ENCODE measurements at places on chromosomes 1 and 21. TPM values are rescaled to one million over a fixed set of nuclear protein-coding genes. Genes with fewer than 3 reads are reported as not detected.

DNA sequence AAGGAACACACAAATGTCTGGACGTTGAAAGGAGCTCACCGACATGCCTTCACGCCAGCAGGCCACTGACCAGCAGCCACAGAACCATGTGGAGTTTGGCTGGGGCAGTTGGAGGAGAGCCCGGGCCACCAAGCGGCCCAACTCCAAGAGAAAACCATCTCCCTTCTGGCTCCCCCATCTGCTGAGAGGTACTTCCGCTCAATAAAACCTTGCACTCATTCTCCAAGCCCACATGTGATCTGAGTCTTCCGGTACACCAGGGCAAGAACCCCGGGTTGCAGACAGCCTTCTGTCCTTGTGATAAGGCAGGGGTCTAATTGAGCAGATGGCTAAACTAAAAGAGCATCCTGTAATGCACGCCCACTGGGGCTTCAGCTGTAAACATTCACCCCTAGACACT, 24.4 kb downstream of the RGS4 start:
- no peak for DNase-seq

GRCh38 chr1:183987593-183988318, 49.8 kb downstream of the COLGALT2 start:
- no peak for DNase-seq

DNA sequence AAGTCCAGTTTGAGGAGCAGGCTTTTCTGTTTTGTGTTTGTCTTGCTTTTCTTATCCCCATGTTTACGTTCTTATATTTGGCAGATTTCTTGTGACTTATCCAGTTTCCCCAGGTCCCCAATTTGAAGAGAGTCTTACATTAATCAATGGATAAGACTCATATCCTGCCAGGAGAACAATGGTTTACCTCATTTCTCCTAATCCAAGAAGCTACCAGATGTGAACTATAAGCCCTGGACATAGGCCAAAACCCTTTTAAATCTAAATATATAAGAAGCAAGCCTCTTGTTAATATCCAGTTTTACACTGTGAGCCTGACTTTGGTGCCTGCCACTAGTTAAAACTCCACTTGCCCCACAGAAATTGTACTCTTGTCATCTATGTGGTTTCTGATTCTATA, 15.1 kb upstream of the COP1 start:
- DNase-seq: no peak

- no peak for DNase-seq
These were observed 973.7 kb downstream of the LTN1 start for GRCh38 chr21:28018741-28019669.

- no peak for DNase-seq
These were observed 51.2 kb downstream of the STUM start for GRCh38 chr1:226599636-226600238.

DNA sequence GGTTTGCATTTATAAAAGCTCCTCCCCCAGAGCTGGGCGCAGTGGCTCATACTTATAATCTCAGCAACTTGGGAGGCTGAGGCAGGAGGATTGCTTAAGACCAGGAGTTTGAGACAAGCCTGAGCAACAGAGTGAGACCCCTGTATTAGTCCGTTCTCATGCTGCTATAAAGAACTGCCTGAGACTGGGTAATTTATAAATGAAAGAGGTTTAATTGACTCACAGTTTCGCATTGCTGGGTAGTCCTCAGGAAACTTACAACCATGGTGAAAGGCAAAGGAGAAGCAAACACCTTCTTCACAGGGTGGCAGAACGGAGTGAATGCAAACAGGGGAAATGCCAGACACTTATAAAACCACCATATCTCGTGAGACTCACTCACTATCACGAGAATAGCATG, 52.5 kb downstream of the ZNF684 start:
- no peak for DNase-seq

DNA sequence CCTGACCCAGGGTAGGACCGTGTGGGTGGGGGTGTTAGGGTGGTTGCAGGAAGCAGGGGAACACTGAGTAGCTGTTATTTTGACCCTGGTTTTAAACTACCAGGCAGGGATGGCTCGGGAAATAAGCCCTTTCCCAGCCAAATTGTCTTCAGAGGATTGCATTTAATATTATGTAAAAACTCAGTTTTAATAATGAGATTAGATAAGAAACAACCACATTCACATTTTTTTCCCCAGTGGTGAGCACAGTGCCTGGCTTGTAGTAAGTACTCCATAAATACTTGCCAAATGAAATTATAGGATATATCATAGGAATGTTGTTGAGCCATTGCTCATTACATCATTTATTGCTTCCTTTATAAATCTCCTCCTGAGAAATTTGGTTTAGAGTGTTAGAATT, 3.1 kb upstream of the ACP6 start:
- no peak for DNase-seq

DNA sequence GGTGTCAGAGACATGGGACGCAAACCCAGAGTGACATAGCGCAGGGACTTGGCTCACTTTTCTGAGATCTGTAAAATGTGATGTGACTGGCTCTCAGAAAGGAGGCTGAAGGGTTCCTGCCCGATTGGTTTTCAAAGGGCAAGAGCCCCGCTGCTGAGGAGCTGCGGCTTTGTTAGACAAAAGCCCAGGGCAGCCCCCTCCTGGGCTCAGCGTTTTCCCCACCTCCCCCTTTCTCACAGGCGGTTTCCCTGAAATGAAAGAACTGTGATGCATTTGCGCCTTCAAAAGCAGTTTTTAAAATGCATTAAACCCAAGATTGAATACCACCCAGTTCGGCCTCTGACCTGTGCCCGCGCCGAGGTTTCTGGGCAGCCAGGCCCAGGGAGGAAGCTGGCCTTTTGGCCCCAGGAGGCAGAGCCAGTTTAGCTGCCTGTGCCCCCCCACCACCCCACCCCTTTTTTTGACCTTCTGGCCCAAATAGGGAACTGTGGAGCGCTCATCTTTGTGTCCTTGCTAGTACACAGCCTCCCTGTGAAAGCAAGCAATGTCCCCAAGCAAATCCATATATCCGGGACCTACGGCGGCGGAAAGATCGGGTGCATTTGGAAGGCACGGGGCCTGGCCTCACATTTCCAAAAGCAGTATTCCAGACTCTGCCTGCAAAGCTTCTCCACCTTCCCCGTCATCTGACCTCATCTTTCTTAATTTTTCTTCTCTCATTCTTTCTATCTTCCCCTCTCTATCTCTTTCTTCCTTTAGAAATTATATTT, 28.6 kb downstream of the CD247 start:
- peak; percentile 53 for DNase-seq

GRCh38 chr1:213266983-213267772, 216.1 kb downstream of the RPS6KC1 start:
- no peak for DNase-seq

DNA sequence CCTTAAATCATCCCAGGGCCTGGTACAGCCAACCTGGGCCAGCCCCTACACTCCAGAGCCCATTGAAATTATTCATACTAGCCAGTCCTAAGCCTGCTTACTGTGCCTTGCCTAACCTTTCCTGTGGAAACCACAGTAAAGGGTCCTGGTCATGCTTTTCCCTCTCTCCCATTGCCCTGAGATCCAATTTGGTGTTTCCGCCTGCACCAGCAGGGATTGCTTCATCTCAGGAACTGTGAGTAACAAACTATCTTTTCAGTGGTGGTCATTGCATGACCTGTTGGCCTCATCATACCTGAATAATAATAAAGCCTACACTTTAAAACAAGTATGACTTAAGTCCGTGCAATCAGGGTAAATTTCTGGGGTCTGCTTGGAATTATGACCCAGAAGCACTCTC, 18.7 kb upstream of the GALNT2 start:
- DNase-seq: no peak

DNA sequence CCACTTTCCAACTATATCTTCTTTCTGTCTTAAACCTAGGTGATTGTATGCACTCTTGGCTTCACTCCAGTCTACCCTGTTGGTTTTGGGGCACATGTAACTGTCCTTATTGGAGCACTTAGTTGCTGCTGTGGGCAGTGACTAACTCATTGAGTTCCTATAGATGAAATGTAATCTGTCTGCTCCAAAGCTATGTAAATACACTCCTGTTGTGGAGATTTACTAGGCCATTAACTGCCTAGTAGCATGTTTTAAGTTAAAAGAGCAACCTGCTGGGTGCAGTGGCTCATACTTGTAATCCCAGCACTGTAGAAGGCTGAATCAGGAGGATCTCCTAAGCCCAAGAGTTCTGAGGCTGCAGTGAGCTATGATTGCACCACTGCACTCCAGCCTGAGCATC, 137.6 kb downstream of the ZMYM4 start:
- no peak for DNase-seq

GRCh38 chr1:229286099-229286766, 15.3 kb downstream of the RAB4A start:
- DNase-seq: no peak

- DNase-seq: no peak
These were observed 15.4 kb upstream of the GUCA2B start for GRCh38 chr1:42137766-42138165.

DNA sequence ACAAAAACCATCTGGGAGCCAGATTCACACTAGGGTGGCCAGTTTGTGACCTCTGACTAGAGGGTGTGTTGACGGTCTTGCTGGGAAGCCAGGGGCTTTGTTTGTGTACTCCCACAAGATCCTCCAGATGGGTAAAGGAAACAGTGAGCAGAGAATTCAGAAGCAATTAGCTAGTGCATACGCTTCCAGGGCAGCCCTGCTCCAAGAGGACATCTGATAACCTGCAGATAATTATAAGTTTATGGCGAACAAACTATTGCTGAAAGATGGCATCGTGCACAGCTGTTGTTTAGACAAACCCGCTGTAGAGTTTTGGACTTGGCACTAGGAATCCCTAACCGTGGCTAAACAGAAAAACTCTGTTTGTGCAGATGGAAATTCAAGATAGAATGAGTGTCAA, 326.4 kb downstream of the TGFB2 start:
- DNase-seq: no peak

- DNase-seq: no peak
These were observed 90.8 kb downstream of the DDAH1 start for GRCh38 chr1:85374160-85374559.

- no peak for DNase-seq
These were observed 178.8 kb downstream of the SDCCAG8 start for GRCh38 chr1:243434594-243434993.

DNA sequence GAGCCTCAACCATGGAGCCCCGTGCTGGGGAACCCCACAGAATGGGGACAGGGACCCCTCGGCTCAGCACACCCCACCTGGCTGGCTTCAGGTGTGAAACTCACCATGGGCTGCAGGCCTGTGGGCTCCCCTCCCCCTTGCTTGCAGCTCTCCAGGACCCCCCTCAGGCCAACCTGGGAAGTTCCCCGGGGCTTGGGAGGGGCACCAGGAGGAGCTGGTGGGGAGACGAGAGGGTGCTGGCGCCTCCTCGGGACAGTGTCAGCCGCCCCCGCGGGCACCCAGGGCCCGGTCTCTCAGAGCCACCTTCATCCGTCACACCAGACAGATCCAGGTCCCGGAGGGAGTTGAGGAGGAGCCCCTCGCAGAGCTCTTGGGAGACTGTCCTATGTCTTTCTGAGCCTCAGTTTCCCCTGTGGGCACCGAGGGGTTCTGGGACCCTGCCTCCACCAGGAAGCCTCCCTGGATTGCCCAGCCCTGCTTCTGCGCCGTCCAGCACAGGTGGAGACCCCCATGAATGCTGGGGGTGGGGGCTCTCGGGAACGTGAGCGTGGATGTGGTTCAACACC, 657 bp upstream of the TNFRSF18 start:
- DNase-seq: no peak

- DNase-seq: no peak
These were observed 102.7 kb upstream of the C21orf91 start for GRCh38 chr21:17921579-17922530.

DNA sequence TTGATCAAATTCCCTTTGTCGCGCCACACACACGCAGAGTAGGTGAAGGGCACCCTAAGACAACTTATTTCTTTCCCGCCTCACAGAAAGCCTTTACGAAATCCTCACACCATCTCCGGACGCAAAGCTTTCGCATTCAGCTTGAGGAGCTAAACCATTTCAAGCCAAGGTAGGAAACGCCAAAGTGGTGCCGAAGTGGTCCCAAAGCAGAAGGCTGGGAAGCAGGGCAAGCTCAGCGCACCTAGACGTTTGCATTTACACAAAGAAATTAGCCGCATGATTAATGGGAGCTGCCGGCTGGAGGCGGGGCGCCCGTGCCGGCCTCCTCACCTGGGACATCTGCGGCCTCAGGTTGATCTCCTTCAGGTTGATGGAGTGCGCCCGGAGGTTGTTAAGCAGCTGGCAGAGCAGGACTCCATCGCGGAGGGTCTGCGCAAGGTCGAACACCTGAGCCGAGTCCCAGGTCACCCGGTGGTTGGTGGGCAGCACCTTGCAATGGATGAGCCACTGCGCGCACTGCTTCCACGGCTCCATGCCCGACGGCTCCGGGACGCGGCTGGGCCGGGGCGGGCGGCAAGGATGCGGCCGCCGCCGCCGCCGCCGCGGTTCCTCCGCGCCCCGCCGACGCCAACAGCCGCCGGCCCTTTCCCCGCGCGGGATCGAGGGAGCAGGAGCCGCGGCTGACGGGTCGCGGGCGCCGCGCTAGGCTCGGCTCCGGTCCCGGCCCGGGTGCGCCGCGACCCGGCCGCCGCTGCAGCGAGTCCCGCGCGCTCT, 457 bp downstream of the VAV3 start:
- peak; percentile 11 for DNase-seq

DNA sequence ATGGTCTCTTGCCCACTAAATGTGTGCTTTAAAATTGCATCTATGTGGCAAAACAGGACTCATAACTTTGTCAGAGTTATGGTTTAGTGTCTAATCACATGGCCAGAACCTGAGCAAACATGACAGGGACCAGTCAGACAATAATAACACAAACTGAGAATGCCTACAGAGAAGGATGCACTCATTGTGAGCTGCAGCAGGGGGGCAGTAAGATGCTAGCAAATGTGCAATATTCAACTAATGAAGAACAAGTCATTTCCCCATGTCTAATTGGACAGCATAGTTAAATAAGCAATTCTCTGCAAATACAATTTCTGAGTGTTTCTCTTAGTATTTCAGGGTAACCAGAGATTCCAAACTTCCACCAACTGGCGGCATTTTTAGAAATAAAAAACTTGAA, 30.8 kb downstream of the SPAG17 start:
- no peak for DNase-seq

GRCh38 chr1:43532716-43533115, 2.0 kb downstream of the PTPRF start:
- no peak for DNase-seq

Gene FALEC
- not detected for total RNA-seq

Gene RNU1-3
- 1,616 TPM for total RNA-seq

Gene SF3B4
- total RNA-seq: 130 TPM

Gene KDF1
- not detected for total RNA-seq

Gene ZBTB21
- total RNA-seq: 33.7 TPM

Gene VCAM1
- 0.24 TPM for total RNA-seq

Gene ETV3L
- not detected for total RNA-seq

Gene NUDC
- total RNA-seq: 186 TPM

Gene AKIRIN1
- total RNA-seq: 108 TPM

Gene DENND2C
- 0.21 TPM for total RNA-seq

Gene KCNN3
- total RNA-seq: 0.45 TPM

Gene BATF3
- 64.8 TPM for total RNA-seq

Gene LDLRAD1
- total RNA-seq: not detected
